ENCODE measurements at places on chromosomes 2 and 18. TPM values are rescaled to one million over a fixed set of nuclear protein-coding genes. Genes with fewer than 3 reads are reported as not detected.

DNA sequence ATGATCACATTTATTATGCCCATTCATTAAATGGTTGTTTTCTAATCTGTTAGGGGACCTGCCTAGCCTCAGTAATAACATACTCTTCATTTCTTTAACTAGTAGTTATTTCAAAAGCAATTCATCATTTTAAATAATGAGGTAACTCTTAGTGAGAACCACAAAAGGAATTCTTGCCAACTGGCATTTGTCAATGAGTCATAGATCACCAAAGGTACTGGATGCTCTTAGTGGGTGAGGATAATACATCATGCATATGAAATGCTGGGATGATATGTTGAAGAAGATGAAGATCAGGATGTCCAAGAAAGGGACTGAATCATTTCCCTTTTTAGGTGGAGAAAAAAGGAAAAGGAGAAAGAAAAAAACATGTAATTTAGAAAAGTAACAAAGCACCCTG lies 826.2 kb upstream of the DDX18 start:
- DNase-seq, result no peak

DNA sequence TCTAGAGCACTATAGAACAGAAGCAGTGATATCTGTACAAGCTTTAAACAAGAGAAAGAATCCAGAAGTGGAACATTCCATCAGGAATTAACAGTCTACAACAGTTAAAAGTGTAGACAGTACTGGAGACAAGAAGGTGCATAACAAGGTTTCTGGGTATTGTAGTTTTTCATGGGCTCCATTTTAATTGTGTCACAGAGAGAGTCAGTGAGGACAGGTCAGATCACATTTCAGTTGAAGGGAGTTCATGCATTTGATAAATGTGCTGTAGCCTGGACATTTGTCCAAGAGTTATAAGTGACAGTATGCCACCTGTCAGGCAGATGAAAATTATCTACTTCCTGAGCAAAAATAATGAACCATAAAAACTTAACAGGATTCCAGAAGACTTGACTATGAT lies 328.6 kb downstream of the CNTNAP5 start:
- no peak for DNase-seq

The CFC1 gene
- not detected for total RNA-seq

GRCh38 chr2:27714851-27715291 lies 51.2 kb downstream of the SLC4A1AP start:
- DNase-seq, result no peak

The GAD1 gene
- 6.5 TPM for total RNA-seq

- DNase-seq, result no peak
Measured at GRCh38 chr18:6724331-6724730, 5.2 kb upstream of the ARHGAP28 start.

The PSMA8 gene
- 2.0 TPM for total RNA-seq

DNA sequence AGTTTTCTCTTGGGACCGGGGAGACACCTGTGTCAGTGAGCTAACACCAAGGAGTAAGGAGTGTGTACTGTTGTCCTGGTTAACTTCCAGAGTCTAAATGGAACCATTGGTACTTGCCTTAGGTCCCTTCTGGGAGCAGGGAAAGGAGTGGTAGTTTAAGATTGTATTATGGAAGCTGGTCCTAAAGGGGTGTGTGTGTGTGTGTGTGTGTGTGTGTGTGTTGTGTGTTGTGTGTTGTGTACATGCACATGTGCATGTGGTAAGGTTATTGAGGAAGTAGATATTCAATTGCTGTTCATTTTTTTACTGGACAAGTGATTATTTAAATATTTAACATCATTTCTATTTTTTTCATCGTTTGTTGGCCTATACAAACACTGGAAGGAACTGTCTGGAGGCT lies 1.4 kb downstream of the APLF start:
- no peak for DNase-seq

The TBR1 gene
- not detected for total RNA-seq

GRCh38 chr2:115400940-115401339 lies 958.5 kb downstream of the DPP10 start:
- DNase-seq, result no peak

DNA sequence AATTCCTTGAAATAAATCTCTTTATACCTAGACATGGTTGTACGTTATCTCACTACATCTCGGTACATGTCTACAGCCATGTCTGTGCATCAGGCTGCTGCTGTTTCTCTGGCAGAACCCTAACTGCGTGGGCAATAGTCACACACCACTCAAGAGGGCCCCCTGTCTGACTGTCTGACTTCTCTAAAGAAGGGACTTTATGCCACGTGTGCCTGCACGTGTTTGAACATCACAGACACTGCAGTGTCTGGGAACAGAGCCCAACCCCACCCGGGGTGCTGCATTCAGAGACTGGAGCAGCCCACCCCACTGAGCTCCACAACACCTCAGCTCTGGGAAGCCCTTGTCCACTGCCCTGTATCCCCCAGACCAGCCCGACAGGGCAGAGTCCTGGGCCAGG lies 55.0 kb downstream of the KIF1A start:
- DNase-seq, result no peak

The CXCR1 gene
- not detected for total RNA-seq

DNA sequence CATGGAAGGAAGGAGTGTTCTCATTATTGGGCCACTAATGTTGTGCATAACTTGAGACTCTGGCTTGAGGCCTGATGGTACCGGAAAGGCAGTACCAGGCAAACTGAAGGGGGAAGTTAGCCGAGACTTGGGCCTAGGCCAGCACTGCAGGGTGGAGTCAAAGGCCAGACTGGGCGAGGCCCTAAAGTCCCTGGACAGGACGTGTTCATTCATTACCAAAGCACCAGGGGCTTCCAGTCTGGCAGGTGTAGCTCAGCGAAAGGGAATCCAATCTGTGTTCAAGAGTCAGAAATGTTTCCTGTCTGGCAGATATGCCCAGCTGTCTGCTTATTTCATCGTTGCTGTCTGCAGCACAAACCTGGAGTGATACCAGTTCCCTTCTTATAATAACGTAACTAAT lies 4.7 kb upstream of the ITSN2 start:
- no peak for DNase-seq

DNA sequence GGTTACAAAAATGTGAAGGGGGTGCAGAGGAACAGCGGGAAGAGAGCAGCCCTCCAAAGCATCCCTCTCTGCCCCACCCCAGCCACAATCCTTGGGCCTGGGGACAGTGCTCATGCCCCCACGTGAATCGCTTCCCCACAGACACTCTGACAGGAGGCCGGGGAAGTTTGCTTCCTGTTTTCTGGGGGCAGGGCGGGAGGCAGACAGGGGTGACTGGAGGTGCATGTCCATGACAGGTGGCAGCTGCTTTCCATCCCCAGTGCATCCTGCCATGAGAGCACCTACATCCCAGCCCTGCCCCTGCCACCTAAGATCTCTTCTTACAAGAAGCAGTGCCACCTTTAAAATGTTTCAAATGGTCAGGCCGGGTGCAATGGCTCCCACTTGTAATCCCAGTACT lies 47.2 kb upstream of the UBE2F start:
- DNase-seq, result no peak

GRCh38 chr18:41690332-41691127 lies 264.5 kb upstream of the PIK3C3 start:
- no peak for DNase-seq

DNA sequence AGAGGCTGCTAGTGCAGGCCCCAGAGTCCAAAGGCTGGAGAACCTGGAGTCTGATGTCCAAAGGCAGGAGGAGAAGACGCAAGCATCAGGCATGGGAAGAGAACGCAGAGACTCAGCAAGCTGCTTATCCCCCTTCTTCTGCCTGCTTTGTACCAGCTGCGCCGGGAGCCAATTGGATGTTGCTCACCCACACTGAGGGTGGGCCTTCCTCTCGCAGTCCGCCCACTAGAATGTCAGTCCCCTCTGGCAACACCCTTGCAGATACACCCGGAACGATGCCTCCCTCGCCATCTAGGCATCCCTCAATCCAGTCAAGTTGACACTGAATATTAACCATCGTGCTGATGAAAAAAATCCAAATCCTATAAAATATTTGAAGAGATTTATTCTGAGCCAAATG lies 141.6 kb downstream of the TWIST2 start:
- DNase-seq, result no peak

The GAL3ST2 gene
- 0.94 TPM for total RNA-seq

The CD28 gene
- total RNA-seq, result 175 TPM

GRCh38 chr2:222504719-222505118 lies 80.4 kb downstream of the SGPP2 start:
- no peak for DNase-seq

DNA sequence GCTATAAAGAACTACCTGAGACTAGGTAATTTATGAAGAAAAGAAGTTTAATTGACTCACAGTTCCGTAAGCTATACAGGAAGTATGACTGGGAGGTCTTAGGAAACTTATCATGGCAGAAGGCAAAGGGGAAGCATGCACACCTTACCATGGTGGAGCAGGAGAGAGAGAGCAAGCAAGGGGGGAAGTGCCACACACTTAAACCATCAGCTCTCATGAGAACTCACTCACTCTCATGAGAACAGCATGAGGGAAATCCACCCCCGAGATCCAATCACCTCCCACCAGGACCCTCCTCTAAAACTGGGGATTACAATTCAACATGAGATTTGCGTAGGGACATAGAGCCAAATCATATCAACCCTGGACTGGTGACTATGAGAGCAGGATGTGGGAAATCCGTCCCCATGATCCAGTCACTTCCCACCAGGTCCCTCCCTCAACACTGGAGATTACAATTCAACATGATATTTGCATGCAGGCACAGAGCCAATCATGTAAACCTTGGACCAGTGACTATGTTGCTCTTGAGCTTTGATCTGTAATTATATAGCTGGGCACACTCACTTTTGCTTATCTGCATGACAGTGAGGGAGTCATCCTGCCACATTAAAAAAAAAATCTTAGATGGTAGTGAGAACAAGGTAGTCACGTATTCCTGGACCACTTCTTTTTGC lies 12.9 kb downstream of the ADAM23 start:
- no peak for DNase-seq

GRCh38 chr2:235305678-235306077 lies 188.2 kb upstream of the AGAP1 start:
- DNase-seq, result no peak

The MREG gene
- 9.8 TPM for total RNA-seq

- DNase-seq, result peak; percentile 66
Measured at GRCh38 chr2:25324905-25325592, 16.7 kb downstream of the DNMT3A start.

The CPS1 gene
- total RNA-seq, result 3.2 TPM

DNA sequence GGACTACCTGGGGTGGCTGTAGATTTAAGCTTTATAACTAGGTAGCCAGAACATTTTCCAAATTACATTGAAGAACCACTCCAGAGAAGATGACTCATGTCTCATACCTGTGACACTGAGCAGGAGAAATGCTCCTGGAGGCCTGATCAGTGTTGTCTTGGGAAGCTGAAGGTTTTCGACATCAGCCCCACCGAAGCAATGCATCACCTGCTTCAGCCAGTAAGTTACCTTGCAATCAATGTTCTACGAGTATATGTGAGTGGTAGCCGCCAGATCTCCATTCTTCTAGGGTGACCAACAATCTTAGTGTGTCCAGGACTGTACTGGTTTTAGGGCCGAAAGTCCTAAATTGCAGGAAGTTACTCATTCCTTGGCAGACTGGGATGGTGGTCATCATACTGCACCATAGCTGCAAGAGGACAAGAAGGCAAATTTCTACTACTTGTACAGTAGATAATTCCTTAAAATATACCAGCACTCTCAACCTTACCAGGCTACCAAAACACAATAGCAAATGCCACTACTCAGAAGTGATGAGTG lies 109.3 kb upstream of the LINC00305 start:
- no peak for DNase-seq

DNA sequence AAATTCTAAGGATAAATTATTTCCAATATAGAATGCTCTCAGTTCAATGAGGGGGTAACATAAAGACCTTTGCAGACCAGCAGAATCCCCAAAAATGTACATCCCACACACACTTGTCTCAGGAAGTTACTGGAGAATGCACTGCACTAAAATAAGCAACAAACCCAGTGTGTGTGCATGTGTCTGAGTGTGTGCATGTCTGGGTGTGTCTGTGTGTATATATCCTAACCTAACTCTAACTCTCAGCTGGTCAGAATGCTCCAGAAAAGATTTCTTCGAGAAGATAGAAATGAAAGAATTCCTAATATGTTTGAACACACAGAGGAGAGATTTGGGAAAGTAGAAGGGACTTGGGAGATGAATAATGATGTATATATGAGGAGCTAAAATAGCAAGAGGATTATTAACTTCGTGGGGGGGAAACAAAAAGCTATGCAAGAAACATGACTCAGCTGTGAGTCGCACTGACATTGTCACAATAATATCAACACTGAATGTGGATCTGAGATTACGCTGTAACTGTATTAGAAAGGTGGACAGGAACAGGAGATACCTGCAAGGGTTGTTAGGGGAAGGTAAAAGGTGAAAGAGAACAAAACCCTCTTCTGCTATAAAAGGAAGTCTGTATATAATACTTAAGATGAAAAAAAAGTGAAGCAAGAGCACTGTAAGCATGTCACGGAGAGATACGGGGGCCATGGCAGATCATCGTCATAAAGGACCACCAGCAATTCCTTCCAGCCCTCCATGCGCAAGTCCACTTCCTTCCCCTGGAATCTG lies 11.1 kb downstream of the COLEC12 start:
- DNase-seq, result no peak

GRCh38 chr18:52216109-52216508 lies 123.9 kb upstream of the DCC start:
- no peak for DNase-seq

DNA sequence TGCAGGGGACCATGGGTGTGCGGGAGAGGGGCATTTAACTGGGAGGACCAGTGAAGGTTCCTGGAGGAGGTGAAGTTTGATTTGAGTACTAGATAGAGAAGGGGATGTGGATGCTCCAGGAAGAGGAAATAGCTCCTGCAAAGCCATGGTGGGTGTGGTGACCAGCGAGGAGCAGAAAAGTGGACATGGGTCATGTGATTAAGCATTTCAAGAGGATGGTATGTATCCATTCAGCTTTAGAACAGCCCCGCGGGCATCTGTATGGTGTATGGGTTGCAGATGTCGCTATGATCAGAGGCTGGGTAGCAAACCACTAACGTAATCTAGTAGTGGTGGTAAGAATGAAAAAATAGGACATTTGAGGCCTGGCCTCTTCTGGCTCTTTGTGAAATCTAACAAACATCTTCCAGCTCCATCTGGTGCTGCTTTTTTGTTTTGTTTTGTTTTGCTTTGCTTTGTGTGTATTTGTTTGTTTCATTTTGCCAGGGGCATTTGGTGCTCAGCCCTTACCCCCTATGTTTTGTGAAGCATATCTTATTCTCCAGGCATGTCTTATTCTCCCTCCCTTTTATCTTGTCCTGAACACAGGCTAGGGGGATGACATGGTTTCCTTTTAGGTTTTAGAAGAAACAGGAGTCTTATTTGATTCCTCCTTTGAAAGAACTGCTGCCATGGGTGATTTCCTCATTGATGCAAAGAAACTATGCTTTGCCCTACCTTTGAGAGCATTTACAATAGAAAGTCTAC lies 226.1 kb downstream of the LRRTM1 start:
- no peak for DNase-seq

- no peak for DNase-seq
Measured at GRCh38 chr2:140246957-140247356, 1466.8 kb upstream of the NXPH2 start.

GRCh38 chr18:46866523-46866922 lies 50.8 kb downstream of the PIAS2 start:
- DNase-seq, result no peak

- no peak for DNase-seq
Measured at GRCh38 chr2:223147431-223147830, 95.4 kb downstream of the KCNE4 start.

The RAPGEF4 gene
- 0.50 TPM for total RNA-seq

- no peak for DNase-seq
Measured at GRCh38 chr2:126935774-126936173, 37.1 kb downstream of the TEX51 start.
